Cardiac ventricle fibroblast (primary cell): ENCODE measurements at places on chromosomes 11 and 22. TPM values are rescaled to one million over a fixed set of nuclear protein-coding genes. Genes with fewer than 3 reads are reported as not detected.

Gene KMT5B
- total RNA-seq: 16.3 and 22.2 TPM in 2 replicates

Gene PARVG
- not detected in 2 replicates for total RNA-seq

Gene ARFIP2
- 39.4 and 45.2 TPM in 2 replicates for total RNA-seq

Gene ZP1
- total RNA-seq: 1.0 and 1.9 TPM in 2 replicates

Gene KRTAP5-2
- total RNA-seq: not detected in 2 replicates

Gene SLC5A4
- total RNA-seq: not detected in 2 replicates

Gene KDELR3
- 92.5 and 107 TPM in 2 replicates for total RNA-seq

Gene MS4A15
- not detected in 2 replicates for total RNA-seq

Gene SCUBE2
- total RNA-seq: 1.4 and 5.4 TPM in 2 replicates

Gene LRP4
- 5.1 and 5.5 TPM in 2 replicates for total RNA-seq

Gene GGT5
- total RNA-seq: 216 and 255 TPM in 2 replicates

Gene MFRP
- 0.12 TPM in 1 of 2 replicates, not detected in the other for total RNA-seq

Gene CD3D
- total RNA-seq: not detected in 2 replicates

Gene OR5B21
- not detected in 2 replicates for total RNA-seq

Gene SLC22A9
- total RNA-seq: not detected in 2 replicates

Gene RAB36
- total RNA-seq: 1.4 and 4.4 TPM in 2 replicates

Gene FAT3
- 0.05 and 0.06 TPM in 2 replicates for total RNA-seq

Gene FSHB
- total RNA-seq: not detected in 2 replicates

Gene OVCH2
- not detected in 2 replicates for total RNA-seq

Gene CCDC116
- total RNA-seq: 0.19 and 0.34 TPM in 2 replicates

Gene TRIM66
- total RNA-seq: 3.6 and 22.3 TPM in 2 replicates

Gene CBLIF
- not detected in 2 replicates for total RNA-seq

Gene NPAS4
- not detected in 2 replicates for total RNA-seq

Gene DENND6B
- total RNA-seq: 1.1 and 1.4 TPM in 2 replicates

Gene CLCF1
- total RNA-seq: 8.2 and 8.4 TPM in 2 replicates

Gene RIMBP3B
- total RNA-seq: not detected in 2 replicates

Gene KRTAP5-10
- not detected in 2 replicates for total RNA-seq

Gene ZFP91
- 24.7 and 28.1 TPM in 2 replicates for total RNA-seq

Gene TEX12
- 0.31 TPM in 1 of 2 replicates, not detected in the other for total RNA-seq

Gene UBQLN3
- 0.24 TPM in 1 of 2 replicates, not detected in the other for total RNA-seq

Gene MOGAT2
- not detected in 2 replicates for total RNA-seq

Gene NRIP3
- 0.25 and 0.34 TPM in 2 replicates for total RNA-seq
